Neural progenitor cell (in vitro differentiated cells): ENCODE measurements at places on chromosomes 1 and 21.

- DNase-seq, result no peak
These were observed 13.1 kb upstream of the SLC30A1 start for GRCh38 chr1:211591980-211592493.

- no peak for DNase-seq
These were observed 74.5 kb upstream of the S1PR1 start for GRCh38 chr1:101162300-101162699.

DNA sequence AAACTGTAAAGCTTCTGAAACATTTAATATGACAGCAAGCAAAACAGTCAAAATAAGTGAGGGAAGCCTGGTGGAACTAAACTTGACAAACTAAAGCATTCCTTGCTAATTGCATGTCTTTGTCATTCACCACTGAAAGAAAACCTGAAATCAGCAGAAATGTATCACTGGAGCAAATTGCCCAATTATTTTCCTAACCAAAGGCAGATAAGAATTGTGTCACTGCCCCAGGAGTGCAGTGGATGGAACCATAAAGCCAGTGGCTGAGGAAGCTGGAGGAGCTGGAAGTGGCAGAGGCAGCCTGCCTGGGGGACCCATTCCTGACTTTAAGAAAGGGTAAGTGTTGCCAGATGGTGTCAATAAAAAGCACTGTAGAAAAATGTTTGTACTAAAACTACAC is 2.7 kb upstream of the SLC30A10 start:
- DNase-seq, result no peak

DNA sequence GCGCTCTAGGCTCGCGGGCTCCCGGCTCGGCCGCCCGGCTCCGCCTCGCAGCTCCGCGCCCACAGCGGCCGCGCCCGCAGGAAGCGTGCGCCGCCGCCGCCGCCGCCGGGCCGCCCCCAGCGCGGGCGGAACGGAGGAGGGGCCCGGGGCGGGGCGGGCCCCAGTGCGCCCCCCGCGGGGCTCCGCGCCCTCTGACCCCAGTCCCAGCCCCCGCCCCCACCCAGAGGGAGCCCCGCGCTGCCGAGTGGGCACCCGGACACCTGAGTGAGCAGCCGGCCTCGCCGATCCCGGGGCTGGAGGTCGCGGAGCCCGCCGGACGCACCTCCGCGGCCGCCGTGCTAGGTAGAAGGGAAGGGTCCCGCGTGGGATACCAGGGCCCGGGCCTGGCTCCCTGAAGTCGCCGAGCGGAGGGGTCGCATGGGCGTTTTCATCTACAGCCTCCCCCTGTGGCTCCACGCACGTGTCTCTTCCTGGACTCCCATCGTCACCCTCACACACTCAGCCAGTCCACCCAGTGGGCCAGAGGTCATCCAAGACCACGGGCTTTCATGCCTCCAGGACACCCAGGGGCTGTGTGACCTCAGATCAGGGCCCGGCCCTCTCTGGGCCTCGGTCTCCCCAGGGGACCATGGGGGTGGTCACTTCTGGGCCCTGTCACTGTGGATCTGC is at the start of gene SDC3:
SDC3 (minus strand) TSS at position 63 of the 669 bp plus-strand sequence. CDS start 172 bp downstream, outside the sequence.
- DNase-seq, result peak; percentile 85

GRCh38 chr1:3544040-3544977 is 67.0 kb downstream of the MEGF6 start:
- no peak for DNase-seq

- no peak for DNase-seq
These were observed 11.5 kb upstream of the COL6A1 start for GRCh38 chr21:45969921-45970673.

DNA sequence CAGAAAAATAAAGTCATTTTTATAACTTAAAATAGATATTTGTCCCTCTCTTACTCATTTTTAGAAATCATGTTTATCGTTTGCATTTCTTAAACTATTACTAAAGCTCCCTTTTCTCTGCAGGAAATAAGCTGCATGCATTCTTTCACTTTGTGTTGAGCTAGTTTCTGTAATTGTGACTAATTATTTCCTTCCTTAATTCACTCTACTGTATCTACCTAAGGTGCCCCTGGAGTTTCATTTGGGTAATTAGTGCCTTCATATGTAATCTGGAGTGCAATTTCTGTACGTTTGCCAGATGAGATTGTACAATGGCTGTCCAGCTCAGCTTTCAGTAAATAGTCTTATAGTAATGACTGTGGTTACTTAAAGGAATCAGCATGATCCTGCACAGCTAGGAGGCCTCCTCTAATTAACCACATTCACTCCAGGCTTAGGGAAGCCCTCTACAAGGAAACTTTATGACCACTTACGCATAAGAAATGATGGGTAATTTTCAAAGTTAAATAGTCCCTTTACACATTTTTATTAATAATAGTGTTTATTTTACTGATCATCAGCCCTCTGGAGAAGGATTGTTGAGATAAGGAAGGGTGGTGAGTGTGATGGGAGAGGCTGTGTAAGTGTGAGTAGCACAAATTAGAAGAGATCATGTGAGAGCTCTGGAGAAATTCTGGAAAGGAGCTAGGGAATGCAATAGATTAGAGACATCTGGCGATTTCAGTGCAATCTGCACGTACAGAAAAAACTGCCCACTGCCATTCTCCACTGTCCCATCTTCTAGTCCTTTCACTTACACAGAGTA is 86.8 kb downstream of the LRRC8C start:
- peak; percentile 50 for DNase-seq

DNA sequence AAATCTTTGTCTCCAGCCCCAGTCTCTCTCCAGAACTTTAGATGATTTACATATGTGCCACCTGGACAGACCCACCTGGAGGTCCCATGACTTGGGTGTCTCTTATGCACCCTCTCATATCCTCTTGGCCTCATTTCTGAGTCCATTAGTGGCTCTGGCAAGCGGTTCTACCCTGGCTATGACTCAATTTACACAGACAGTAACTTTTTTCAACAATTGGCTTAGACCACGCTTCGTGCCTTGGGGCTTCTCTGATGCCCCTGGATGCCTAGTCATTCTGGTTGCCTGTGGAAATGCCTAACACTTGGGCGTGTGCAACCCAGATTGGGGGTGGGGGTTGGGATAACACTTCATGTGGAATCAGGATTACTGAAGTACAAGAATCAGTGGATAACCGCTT is 57.1 kb upstream of the GADD45A start:
- no peak for DNase-seq

- DNase-seq, result no peak
These were observed 39.6 kb upstream of the VN1R5 start for GRCh38 chr1:247216261-247216660.

DNA sequence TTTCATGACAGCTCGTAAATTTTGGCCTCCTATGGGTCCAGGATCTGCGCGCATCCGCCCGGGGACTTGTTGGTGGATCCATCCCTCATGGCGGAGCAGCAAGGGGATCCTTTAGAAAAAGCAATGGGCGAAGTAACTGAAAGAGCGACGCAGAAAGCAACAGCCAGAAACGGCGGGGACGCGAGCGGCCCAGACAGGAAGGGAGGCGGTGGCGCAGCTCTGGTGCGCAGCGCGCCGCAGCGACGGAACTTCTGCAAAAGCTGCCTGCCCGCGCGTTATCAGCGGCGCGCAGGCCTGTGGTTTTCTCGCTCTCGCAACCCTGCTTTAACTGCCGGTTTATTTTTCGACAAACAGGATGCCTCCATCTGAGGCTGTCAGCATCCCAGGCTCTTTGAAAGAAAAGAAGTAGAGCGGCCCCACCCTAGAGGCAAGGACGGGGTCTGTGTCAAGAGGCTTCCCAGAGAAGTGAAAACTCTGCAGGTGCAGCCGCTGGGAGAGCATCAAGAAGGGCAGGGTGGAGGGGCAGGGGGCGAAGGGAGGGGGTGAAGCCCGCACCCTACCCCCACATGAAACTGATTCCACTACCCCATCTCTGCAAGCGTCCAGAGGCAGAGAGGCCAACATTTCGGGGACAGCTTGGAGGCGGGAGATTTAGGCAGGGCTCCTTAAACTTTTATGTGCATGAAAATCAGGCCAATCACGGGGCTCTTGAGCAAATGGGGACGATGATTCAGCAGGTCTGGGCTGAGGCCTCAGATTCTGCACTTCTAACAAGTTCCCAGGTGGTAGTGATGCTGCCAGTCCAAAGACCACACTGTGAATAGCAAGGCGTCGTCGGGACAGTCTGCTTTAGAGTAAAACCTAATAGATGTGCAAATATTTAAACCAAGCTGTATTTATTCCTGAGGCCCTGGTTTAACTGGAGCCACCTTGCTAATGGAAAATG is 22.2 kb downstream of the RUNX1 start:
- peak; percentile 66 for DNase-seq

DNA sequence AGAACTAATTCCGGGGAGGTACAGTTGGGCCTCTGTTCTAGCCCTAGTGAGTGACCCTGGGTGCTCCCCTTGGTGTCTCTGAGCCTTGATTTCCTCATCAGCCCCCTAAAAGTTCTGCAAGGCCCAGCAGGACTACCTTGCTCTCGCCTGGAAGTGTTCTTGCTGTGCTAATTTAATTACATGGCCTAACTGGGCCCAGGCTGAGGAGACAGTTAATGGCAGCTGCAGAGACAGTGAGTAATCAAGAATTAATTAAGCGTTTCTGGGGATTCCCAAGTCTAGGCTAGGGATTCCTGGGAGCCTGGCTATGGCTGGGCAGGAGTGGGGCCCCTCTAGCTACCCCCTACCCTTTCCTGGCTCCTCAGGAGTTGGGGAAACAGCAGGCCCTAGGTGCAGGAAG is 24.7 kb upstream of the DMBX1 start:
- DNase-seq, result no peak

GRCh38 chr1:21680918-21681317 is 11.8 kb upstream of the RAP1GAP start:
- DNase-seq, result no peak

DNA sequence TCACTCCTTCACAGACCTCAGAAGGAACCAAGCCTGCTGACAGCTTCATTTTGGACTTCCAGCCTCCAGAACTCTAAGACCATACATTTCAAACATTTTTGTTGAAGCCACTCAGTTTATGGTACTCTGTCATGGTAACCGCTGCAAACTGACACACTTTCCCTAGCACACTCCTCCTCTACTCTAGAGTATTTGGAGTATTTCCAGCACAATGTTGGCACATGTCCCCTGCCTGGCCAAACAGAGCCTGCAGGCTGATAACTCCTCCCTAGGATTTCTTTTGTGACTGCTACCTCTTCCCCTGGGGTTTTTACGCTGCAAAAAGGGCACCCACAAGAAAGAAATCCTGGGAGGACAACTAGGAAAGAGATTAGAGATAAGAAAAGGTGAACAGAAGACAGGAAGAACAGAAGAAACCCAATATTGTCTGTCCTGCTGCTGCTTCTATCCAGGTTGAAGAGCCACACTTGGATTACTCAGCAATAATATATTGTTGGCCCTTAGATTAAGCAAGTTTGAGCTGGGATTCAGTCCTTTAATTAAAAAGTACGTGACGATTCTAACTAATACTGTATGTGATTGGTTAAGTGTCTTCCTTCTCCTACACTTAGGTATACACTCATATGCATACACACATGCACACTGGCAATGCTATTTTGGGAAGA is 844.1 kb downstream of the LTN1 start:
- no peak for DNase-seq

- peak; percentile 32 for DNase-seq
These were observed 19.4 kb downstream of the RRP15 start for GRCh38 chr1:218304281-218305039.

GRCh38 chr21:35113064-35113463 is 64.0 kb upstream of the RUNX1 start:
- DNase-seq, result no peak

DNA sequence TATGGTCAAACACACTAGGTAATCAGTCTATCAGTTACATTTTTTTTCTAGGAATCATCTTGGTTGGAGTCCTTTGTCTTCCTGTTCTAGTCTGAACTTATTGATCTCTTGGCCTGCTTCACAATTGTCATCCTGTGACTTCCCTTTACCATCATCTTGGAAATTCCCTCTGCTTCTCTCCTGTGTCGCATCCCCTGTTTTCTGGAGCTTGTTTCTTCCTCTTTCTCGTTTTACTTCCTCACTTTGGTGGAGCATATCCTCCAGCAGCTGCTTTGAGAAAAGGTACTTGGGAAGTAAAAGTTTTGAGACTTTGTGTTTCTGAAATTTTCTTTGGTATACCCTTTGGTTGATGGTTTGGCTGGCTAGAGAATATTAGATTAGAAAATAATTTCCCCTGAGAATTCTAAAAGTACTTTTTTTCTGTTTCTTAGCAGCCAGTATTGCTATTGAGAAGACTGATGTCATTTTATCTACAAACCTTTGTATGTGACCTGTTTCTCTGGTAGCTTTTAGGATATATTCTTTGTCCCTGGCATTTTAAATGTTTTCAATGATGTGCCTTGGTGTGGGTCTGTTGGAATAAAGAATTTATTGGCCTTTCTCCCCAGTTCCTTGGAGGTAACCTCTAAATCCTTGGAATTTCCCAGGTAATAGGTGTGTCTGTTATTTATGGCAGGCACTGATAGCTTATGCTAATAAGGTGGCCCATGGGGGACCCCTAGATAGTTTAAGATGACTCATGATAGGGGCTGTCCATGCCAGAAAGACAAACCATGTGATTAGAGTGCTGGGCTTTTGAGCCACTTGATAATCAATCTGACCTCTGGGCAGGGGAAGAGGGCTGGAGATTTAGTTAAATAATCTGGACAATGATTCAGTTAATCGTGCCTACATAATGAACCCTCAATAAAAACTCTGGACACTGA is 6.1 kb upstream of the MYCL start:
- no peak for DNase-seq

DNA sequence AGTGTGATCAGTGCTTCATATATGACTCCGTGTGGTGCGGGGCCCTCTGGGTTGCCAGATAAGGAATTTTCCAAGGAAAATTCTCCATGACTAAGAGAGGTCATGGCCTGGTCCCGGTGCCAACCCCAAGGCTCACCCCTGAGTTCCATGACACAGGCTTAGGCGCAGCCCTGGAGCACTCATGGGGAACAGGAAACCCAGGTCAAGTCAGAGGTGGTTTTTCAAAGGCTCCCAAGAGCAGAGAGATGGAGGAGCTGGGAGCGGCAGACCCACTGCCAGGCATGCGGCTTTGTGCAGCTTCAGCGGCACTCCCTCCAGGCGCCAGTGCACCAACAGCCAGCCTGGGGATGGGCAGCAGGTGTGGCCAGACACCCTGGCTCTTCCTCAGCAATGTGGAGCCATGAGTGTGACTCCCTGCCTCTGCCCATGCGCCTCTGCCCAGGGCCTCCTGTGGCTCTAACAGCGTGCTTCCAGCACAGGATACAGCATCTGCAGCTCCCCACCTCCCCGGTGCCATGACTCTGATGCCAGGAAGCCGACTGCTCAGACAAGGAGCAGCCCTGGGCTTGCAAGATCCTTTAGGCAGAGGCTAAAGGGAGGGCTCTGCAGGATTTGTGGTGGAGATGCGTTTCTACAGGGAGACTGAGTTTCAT is 47.3 kb downstream of the GPR161 start:
- no peak for DNase-seq

GRCh38 chr1:15738416-15739113 is 2.5 kb downstream of the SLC25A34 start:
- DNase-seq, result no peak

- DNase-seq, result no peak
These were observed 1.2 kb upstream of the FAAP20 start for GRCh38 chr1:2195785-2196184.

DNA sequence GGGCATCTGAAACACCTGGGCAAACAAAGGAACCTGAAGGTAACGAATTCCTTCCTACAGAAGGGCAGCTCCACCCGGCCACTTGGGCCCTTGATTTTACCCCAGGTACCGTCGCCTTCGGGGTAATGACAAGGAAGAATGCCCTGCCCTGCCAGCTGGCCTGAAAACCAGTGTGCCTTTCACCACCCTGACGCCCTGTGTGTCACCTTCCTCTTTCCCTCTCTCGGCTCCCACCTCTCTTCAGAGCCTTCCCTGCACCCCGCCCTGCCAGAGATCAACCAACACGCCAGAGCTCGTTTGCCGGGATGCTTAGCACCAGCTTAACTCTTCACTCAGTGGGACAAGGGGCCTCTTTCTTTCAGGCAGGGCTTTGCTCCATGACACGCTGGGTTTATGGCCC is 86.0 kb downstream of the SIM2 start:
- peak; percentile 45 for DNase-seq
